Kidney capillary endothelial cell (primary cell): ENCODE measurements at places on chromosomes 5 and 9.
A peak's percentile ranks its signal among the peaks of the same experiment; 100 is the strongest.

DNA sequence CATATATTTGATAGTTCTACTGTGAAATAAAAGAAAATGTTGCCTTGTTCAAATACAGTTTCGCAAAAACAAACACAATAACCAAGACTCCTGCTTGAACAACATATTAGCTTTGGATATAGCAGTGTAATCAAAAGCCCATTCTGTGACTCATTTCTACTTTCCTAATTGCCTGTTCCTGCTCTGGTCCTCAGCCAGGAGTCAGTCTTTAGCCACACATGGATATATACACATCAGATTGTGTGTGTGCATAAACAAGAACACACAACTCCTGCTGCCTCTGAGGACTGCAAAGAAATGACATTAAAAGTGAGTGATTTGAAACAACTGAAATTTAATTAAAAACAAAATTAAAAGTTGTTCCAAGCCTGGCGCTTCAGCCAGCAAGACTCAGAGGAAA, 334.8 kb downstream of the TRIM32 start:
- DNase-seq: no peak

- DNase-seq: no peak
Measured at GRCh38 chr9:89734600-89735041, 129.8 kb downstream of the GADD45G start.

GRCh38 chr9:130432362-130432761, 12.4 kb upstream of the ASS1 start:
- no peak for DNase-seq

GRCh38 chr5:45643056-45643455, 53.1 kb downstream of the HCN1 start:
- DNase-seq: no peak

- no peak for DNase-seq
Measured at GRCh38 chr5:155416765-155417164, 403.2 kb downstream of the KIF4B start.

GRCh38 chr9:87494970-87495471, 2.6 kb upstream of the DAPK1 start:
- DNase-seq: no peak

DNA sequence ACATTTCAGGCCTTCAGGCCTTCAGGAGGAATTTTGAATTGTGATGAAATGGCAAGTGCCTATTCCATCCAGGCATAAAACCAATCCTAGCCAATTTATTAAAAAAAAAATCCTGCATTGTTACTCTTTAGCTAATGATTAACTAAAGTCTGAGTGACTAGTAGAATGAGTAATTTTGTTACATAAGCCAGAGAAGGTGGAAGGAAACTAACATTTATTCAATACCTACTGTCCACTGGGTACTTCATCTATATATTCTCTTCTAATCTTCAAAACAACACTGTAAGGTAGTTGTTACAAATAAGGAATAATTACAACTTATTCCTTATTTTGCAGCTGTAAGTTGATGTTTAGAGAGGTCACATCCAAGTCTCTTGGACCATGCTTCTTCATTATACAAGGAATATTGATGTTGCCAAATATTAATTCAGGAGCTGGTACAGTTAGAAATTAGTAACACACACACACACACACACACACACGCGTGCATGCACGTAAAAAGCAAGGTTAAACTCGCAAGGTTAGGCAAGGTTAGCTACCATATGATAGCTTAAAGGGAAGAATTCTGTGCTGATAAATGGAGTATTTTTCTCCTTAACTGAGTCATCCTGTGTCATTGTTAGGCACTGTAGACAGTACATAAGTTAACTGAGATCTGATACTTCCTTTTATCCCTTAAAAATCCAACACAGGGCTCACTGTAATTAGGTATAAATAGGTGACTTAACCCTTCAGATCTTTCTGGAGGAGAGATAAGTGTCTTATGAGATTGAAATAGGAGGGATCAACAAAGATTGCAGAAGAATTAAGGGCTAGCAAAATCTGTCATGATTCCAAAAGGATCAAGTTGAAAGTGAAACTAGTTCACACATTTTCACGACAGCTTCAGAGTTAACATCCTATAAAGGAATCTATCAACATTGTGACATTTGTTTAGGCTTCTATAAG, 596.9 kb downstream of the PDE4D start:
- DNase-seq: peak; percentile 65

- no peak for DNase-seq
Measured at GRCh38 chr5:75961818-75962217, 121.4 kb upstream of the SV2C start.

- DNase-seq: no peak
Measured at GRCh38 chr9:113964495-113965170, 88.5 kb downstream of the ZNF618 start.

- no peak for DNase-seq
Measured at GRCh38 chr5:129078247-129078646, 16.3 kb upstream of the ISOC1 start.

- no peak for DNase-seq
Measured at GRCh38 chr9:1708219-1708618, 306.9 kb upstream of the SMARCA2 start.

GRCh38 chr5:73917433-73917832, 291.4 kb downstream of the ARHGEF28 start:
- DNase-seq: no peak

GRCh38 chr9:92508018-92508820, 25.9 kb upstream of the ASPN start:
- DNase-seq: no peak

- DNase-seq: no peak
Measured at GRCh38 chr5:5422819-5423515, 490 bp downstream of the ICE1 start.

DNA sequence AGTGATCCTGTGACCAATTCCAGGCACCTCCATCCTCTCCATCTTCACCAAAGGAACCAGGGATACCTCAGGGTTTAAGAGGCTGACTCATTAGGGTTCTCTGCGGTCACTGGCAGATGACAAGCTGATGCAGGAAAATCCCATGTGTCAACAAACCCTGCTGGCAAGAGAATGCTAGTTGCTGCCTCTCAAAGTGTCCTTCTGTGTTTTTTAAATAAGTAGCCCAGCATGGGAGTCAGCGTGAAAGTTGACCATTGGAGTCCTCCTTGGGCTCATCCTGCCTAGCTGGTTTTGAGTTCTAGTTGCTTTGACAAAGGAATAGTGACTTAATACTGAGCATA, 200.2 kb downstream of the SLIT3 start:
- no peak for DNase-seq
